Endothelial cell (in vitro differentiated cells): ENCODE measurements at places on chromosomes 5 and 9.

DNA sequence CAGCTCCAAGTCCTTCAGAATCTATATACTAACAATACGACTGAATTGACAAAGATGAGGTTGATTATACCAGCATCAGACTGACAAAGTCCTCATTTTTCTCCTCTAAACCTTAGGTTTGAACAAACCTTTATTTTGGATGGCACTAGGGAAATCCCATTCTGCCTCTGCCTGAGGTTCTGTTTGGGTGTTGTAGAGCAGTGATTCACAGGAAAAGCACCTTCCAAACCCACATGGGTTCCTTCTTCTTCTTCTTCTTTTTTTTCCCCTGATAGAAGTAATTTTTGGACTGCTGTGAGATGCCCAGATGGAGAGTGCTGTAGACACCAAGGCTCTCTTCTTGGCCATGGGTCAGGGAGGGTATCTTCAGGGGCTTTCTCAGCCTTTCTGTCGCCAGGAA lies 164.9 kb upstream of the PAPPA start:
- no peak for DNase-seq

GRCh38 chr5:109164001-109164400 lies 245.8 kb downstream of the PJA2 start:
- DNase-seq: no peak

DNA sequence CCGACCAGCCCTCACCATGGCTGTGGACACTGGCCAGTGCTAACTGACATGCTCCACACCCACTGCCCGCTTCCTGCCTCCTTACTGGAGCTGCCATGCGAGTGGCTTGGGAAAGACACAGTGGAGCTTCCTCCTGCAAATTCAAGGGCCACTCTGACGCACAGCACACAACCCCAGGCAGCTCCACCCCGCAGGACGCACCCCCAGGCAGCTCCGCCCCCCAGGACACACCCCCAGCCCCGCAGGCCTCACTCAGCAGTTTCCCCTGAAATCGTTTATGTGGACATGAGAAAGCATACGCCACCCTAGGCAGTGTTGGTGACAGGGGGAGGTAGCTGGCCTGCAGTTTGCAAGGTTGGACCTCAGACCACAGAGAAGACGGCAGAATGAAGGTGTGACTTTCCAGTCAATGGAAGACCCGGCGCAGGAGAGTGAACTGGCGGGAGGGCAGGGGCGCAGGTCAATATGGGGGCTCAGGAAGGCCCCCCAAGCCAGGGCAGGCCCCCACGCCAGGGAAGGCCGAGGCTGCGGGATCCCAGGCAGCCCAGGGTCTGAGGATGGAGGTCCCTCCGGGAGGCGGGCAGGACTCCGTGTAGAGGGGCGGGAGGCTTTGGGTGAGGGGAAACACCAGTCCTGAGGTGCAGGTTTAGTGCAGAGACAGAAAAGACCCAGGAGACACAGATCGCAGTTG lies 21.6 kb downstream of the LPCAT1 start:
- no peak for DNase-seq

DNA sequence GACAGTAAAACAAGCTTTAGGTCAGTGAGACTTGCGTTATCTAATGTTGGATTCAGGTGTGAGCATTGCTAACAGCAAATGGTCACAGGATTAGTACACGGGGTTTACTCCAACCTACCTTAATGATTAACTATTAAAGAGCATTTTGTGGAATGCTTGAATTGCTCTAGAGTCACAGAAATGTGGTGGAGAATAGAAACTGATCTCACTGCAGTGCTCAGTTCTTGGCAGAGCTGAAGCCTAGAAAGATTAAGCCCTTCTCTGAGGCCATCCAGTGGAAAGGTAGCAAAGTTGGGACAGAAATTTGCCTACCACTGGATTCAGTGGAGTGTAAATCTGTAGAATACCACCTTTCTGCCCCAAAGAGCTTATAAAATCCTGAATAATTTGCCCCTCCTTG lies 60.9 kb downstream of the ICE1 start:
- no peak for DNase-seq

- DNase-seq: peak; percentile 51
These were observed 127.5 kb upstream of the PANK3 start for GRCh38 chr5:168706655-168707069.

DNA sequence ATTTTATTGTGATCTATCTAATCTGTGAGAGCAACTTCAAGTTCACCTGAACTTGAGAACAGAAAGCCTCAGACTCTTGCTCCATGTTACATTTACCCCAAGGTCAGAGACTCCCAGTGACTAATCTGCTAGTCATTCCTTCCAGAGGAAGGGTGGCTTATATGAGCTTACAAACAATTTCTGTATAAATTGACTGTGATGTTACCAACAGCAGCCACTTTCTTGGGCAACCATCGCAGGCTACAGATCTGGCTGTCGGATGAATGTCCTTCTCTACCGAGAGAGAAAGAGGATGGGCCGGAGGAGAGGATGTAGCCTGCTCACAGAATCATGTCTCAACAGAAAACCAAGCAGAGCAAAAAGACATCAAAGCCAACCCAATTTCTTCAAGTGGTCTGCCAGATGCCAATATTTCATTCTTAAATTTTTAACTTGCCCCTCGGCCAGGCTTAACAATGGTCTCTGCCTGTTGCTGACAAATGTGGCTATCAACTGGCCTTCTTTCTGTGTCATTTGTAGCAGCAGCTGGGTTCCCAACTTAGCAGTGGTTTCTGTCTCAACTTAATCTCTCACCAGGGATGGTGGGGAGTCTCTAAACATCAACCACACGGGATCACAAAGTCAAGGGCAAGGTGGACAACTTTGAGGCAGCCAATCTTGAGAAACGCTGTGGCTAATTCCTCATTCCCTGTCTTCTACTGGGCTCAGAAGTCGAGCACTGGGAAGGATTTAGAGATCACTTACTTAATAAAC lies 81.3 kb downstream of the RAPGEF1 start:
- no peak for DNase-seq

DNA sequence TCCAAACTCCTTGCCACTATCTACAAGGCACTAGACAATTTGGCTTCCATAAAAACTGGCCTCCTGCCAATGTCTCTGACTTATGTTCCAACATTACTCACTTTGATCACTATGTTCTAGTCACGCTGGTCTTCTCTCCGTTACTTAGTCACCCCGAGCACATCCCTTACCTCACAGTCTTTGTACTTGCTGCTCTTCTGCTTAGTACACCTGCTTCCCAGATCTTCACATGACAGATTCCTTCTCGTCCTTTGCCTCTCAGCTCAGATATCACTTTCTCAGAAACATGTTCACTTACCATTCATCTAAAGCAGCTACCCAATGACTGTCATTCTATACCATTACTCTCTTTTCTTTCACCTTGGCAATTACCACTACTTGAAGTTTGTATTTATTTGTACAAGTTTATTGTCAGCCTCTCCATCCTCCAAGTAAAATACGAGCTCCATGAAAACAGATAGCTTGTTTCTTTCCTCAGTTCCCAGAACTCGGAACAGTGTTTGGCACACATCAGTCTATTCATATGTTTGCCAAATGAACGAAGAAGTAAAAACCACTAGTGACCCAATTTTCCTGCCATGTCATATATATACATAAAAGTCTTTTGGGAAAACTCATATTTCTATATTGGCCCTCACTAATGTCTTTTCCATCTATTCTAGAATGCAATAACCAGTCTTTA lies 5.9 kb upstream of the SLC22A5 start:
- DNase-seq: no peak

GRCh38 chr5:6591671-6592288 lies 41.1 kb downstream of the NSUN2 start:
- no peak for DNase-seq

DNA sequence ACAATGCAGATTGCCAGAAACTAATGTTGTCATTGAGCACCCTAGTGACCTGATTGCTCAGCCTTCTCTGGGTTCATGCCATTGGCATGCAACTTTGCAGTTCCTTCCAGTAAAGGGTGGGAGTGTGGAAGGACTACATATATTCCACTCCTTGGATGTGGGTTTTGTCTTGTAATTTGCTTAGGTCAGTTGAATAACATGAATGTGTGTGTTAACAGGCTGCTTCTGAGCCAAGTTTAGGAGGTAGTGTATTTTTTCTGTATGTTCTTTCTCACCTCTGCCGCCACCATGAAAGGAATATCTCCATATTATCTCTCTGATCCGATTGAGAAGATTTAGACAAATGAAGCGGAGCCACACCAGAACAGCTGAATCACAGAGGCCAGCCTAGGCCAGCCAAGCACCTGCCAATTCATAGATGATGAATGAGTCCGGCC lies 1929.6 kb upstream of the CDH6 start:
- DNase-seq: no peak

- no peak for DNase-seq
These were observed 356.2 kb downstream of the TMEM161B start for GRCh38 chr5:87912419-87912818.

- no peak for DNase-seq
These were observed 449.4 kb upstream of the CDH10 start for GRCh38 chr5:25094219-25094618.

- DNase-seq: no peak
These were observed 26.1 kb upstream of the AKNA start for GRCh38 chr9:114413861-114414301.

- DNase-seq: no peak
These were observed 5.5 kb downstream of the GGTA1 start for GRCh38 chr9:121494192-121494591.

GRCh38 chr5:88452820-88453219 lies 184.2 kb upstream of the TMEM161B start:
- peak; percentile 12 for DNase-seq

DNA sequence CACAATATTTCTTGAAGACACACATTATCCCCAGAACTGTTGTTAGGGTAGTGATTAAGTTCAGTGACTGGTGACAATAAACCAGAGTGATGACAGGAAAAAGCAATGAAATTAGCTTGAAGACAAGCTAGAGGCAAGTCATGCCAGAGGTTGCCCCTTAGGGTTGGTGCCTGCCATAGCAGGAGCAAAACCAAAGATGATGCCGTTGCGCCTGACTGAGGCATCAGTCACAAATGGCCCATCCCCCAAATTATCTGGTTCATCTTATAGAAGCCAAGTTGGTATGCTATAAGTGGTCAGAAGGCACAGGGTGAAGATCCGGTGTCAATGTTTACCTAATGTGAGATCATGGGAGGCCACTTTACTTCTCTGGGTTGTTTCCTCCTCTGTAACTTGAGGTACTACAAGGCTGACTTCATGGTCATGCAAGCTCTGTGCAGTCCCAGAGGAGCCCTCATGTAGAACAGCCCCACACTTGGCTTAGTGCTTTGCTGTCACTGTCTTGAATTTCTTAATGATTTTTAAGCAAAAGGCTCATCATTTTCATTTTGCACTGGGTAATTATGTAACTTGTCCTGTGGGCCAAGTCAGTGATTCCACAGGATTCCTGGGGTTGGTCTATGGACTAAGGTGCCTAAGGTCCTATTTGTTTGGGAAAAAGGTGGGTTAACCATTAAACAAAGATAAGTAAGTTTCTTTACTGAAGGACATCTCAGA lies 211.3 kb downstream of the MAN2A1 start:
- DNase-seq: no peak

- DNase-seq: no peak
These were observed 37.3 kb upstream of the TRIO start for GRCh38 chr5:14105718-14106410.

GRCh38 chr9:114150608-114151007 lies 4.7 kb upstream of the COL27A1 start:
- no peak for DNase-seq

DNA sequence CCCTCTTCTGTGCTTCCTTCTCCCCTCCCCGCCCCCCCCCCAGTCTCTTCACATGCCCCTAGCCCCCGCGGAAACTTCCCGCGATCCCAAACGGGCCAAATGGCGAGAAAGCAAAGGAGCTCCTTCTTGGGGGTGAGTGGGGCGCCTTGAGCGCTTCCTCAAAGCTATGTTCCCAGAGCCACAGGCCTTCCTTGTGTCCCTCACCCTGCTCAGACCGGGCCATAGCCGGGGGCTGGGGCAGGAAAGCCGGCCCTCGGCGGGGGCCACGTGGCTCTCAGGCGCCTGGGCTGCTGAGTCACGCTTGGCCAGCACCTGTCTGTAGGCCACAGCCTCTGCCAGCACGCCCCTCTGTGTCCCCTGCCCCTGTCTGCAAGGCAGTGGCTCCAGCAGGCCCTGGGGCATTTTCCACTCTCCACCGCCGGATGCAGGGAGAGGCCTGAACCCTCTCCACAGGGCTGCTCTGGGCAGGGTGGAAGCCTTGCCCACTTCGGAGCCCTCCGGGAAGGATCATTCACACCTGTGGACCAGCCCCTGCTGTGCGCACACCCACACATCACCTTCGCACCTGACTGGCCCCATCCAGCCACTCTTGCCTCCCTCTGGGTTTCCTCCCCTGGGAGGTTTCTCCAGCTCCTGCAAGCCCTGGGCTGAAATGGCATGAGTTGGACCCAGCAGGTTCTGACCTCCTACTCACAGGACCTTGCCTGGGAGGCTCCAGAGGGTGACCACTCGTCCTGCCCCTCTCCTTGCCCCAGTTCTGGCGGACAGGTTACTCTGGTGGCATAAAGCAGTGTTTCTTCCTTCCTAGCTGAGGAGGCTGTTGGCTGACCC lies 1.2 kb upstream of the SQSTM1 start:
- DNase-seq: peak; percentile 56

DNA sequence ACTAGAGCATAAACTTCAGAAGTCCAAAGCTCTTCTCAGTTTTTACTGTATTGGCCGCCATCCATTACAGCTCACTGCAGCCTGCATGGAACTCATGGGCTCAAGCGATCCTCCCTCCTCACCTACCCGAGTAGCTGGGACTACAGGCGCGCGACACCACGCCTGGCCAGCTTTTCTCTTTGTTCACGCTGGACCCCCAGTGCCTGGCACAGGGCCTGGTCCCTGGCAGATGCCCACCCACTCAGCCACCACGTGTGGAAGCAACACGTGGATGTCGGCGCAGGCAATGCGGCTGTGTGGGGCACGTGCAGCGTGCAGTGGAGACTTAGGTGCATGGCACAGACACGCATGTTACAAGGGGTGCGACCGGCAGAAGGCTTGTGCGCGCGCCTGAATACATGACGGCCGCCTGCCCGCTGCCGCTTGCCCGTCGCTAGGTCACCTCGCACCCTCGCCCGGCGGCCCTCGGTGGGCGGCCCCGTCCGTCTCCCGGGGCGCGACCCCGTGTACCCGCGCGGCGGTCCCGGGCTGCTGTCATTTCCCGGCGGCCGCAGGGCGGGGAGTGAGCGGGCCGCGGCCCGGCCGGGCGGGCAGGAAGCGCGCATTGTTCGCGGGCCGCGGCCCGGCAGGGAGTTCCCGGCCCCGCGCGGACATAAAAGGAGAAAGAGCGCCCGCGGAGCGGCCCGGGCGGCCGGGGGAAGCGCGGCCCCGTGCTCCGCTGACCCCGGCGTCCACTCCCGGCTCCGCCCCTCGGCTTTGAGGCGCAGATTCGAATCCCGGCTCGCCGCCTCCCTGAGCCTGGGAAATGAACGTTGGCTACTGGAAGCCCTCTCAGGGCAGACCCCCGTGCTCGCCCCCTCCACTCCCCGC lies 24.1 kb upstream of the PTGS1 start:
- DNase-seq: peak; percentile 77

- no peak for DNase-seq
These were observed 79.5 kb upstream of the DMRT1 start for GRCh38 chr9:761793-762560.

- DNase-seq: no peak
These were observed 65.0 kb downstream of the PKD2L2 start for GRCh38 chr5:137954131-137954879.

GRCh38 chr5:147743678-147744374 lies 38.7 kb downstream of the JAKMIP2 start:
- DNase-seq: no peak
